PC-9 (cell line): ENCODE measurements at places on chromosomes 12 and 14. TPM values are rescaled to one million over a fixed set of nuclear protein-coding genes. Genes with fewer than 3 reads are reported as not detected.

The EIF4B gene
- 531 and 615 TPM in 2 replicates for total RNA-seq

DNA sequence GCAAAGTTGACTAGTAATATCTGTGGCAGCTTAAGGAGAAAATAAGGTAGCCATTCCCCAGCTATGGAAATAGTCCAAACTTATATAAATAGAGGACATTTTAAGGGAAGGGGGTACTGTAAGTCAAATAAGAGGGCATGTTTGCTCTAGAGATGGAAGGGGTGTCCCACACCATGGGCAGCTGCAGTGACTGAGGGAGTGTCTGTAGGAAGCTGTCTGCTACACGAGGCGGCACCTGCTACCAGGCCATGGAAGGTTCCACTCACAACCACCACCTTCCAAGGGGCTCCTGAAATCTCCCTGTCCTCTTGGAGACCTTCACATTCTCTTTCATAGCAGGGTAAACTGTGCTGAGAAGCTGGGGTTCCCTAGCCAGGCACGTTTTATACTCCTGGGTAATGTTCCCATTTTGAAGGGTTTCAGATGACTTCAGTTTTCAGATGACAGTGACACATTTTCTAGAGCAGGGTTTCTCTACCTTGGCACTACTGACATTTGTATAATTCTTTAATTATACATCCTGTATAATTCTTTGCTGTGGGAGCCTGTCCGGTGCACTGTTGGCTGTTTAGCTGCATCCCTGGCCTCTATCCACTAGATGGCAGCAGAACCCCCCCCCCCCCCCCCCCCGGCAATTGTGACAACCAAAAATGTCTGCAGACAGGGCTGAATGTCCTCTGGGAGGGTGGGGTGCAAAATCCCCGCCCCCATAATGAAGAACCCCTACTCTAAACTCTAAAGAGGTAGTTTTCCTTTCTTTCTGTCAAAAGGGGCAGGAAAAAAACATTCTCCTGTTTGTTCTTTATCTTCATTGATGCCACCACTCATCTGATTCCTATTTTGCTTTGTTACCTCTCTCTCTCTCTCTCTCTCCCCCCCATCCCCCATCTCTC, 11.6 kb upstream of the SMCO2 start:
- peak; percentile 8 for DNase-seq
- no peaks in the 10 kb centered on the region for H3K36me3 ChIP-seq
- 0 out of 2 replicates have a peak, but pooled peaks cover 3% of the 10 kb centered on the region for H3K4me1 ChIP-seq
- no peak overlapping the region for H3K27ac ChIP-seq
- no peaks in the 10 kb centered on the region for H3K27me3 ChIP-seq

DNA sequence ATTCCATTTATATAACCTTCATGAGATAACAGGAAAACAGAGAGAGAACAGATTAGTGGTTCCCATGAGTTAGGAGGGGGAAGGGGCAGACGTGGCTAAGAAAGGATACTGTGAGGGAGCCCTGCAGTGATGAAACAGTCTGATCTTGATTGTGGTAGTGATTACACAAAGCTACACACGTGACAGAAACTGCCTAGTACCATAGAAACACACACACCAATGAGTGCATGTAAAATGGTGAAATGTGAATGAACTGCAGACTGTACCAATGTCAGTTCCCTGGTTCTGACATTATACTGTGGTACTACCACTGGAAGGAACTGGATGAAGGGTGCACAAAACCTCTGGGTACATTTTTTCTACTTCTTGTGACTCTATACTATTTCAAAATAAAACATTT, 36.9 kb downstream of the NRDE2 start:
- no peaks in the 10 kb centered on the region for H3K4me1 ChIP-seq
- H3K27me3 ChIP-seq, result no peaks in the 10 kb centered on the region
- H3K36me3 ChIP-seq, result no peaks in the 10 kb centered on the region
- H3K4me3 ChIP-seq, result no peak overlapping the region
- no peak overlapping the region for H3K27ac ChIP-seq

DNA sequence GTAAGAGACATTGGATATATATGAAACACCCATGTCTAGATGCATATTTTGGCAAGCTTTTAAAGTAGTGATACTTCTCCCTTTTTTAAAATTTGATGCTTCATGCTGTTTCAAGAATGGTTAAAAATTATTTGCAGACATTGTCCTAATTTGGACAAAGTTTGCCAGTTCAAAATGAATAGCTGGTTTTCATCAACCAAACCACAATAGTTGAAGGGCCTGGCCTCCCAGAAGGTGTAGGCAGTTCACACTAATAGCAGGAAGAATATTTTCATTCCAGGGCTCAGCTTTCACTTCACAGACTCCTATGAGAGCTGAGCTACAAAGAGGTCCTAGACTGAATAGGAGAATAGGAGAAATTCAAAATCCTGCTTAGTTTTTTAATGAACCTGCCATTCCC, 78.7 kb downstream of the STXBP6 start:
- no peak overlapping the region for H3K4me3 ChIP-seq
- no peaks in the 10 kb centered on the region for H3K27me3 ChIP-seq
- H3K36me3 ChIP-seq, result no peaks in the 10 kb centered on the region
- no peak for DNase-seq
- H3K4me1 ChIP-seq, result no peaks in the 10 kb centered on the region

DNA sequence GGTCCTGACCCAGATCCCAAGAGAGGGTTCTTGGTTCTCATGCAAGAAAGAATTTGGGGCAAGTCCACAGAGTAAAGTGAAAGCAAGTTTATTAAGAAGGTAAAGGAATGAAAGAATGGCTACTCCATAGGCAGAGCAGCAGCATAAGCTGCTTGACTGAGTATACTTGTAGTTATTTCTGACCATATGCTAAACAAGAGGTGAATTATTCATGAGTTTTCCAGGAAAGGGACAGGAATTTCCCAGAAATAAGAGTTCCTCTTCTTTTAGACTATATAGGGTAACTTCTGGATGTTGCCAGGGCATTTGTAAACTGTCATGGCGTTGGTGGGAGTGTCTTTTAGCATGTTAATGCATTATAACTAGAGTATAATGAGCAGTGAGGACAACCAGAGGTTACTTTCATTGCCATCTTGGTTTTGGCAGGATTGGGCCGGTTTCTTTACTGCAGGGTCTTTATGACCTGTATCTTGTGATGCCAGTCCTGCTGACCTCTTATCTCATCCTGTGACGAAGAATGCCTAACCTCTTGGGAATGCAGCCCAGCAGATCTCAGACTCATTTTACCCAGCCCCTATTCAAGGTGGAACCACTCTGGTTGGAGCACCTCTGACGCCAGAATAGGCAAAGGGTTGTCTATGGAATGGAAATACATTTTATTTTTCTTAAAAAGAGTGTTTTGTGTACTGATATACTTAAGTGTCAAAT, 113.8 kb downstream of the OTOGL start:
- H3K27ac ChIP-seq, result no peak overlapping the region
- DNase-seq, result no peak
- no peak overlapping the region for H3K4me3 ChIP-seq
- H3K27me3 ChIP-seq, result no peaks in the 10 kb centered on the region
